ENCODE measurements at places on chromosomes 5 and 9.
A peak's percentile ranks its signal among the peaks of the same experiment; 100 is the strongest.

- no peak for DNase-seq
Observed at GRCh38 chr5:955886-956761, 52.5 kb upstream of the NKD2 start.

GRCh38 chr5:89450149-89450538 is 567.2 kb upstream of the MEF2C start:
- no peak for DNase-seq

GRCh38 chr9:5450359-5451091 is at the start of gene CD274:
Gene CD274, plus strand, starts transcription at chr9:5450542. Its CDS starts 5,572 bp downstream, at chr9:5456114.
- peak; percentile 76 for DNase-seq

DNA sequence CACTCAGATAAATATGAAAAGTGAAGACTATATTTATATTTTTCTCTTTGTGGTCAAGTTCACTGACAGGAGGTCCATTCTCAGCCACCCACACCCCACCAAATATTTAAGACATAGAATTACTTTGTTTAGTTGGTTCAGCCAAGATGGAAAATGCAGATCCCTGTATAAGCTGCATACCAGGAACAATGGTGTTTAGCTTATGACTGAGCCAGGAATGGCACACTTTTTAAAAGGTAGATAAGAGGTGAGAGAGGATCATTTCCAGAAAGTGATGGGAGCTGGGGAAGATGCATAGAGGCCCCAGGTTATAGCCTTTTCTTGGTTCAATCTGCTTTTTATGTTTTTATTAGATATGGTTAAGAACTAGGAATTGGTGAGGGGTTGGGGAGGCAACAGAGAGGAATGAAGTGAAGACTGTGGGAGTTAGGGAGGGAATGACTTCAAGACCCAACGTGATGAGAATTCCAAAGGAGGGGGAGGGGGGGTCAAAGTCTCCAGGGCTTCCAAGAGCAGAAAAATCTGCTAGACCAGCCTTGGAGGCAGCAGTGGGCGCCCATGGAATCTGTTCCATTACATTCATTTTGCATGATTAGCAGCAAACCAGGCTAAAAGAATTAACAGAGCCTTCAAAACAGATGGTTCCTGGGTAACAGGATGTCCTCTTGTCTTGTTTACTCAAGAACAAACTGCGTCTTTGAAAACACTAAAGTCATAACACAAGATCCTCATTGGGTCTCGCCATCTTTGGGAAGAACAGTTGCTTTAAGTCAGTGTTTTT is 95.2 kb downstream of the FGF1 start:
- no peak for DNase-seq

- no peak for DNase-seq
Observed at GRCh38 chr5:138352722-138353559, 456 bp downstream of the KDM3B start.

GRCh38 chr9:2424619-2425033 is 197.0 kb upstream of the VLDLR start:
- DNase-seq, result no peak

GRCh38 chr9:89701221-89701798 is 96.5 kb downstream of the GADD45G start:
- DNase-seq, result no peak

Data from amniotic stem cell (primary cell).